ENCODE measurements at places on chromosomes 1 and 21.

DNA sequence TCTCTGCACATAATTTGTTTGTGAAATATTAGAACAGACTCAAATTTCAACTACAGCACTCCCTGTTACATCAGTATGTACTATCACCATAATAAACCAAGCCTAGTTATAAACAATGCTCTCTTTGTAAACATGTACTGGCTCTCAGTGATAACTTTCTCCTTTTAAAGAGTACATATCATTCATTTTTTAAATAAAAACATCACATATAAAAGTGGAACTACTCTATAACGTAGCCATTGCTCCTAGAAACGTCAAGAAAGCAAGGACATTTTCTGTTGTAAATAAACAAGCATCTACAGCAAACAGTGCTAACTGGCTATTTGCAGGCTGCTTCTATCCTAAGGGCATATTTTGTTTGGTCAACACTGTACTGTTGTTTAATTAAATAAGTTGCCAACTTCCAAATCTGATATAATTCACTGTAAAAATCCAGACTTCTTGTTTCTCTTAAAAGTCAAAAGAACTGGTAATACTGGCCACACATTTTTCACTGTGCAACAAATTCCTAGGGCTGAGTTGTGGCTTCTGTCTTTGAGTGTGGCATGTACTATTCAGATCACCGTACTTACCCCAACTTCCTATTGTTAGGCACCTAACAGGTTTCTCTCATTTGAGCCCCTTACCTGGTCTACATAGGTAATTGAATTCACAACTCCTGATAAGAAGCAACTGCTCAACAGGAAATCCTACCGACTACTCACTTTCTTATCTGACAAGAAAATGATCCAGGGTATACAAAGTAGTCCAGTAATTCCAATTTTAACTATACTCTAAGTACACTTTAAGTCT, 111.9 kb downstream of the DENND1B start:
- no peak for DNase-seq

DNA sequence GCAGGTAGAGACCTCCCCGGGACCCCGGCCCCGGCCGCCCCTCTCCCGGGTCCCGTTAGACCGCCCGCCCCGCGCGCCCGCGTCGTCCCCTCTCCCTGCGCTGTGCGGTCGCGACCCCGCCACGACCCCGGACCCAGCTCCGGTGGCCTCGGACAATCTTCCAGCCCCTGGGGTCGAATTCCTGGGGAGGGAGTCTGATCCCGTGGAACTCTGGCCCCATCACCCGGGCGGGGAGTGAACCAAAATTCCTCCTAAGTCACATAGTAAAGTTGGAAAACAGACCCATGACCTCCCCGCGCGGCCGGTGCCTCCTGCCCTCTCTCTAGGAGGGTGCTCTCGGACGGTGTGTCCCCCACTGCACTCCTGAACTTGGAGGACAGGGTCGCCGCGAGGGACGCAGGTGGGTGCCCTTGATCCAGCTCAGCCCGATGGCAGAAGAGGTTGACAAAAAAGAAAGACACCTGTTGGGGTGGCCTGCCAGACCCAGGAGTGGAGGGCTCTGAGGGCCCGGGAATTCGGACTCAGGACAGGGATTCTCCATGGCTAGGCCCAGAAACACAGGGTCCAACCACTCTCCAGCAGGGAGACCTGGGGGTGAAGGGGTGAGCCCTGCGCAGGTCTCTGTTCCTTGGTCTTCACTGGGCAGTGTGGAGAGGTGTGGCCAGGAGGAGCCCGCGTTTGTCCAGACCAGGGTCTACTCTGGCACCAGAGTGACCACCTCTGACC, 451 bp downstream of the ADAMTSL4 start:
- no peak for DNase-seq

- DNase-seq: no peak
Observed at GRCh38 chr1:25890239-25891034, 14.9 kb upstream of the PAQR7 start.

DNA sequence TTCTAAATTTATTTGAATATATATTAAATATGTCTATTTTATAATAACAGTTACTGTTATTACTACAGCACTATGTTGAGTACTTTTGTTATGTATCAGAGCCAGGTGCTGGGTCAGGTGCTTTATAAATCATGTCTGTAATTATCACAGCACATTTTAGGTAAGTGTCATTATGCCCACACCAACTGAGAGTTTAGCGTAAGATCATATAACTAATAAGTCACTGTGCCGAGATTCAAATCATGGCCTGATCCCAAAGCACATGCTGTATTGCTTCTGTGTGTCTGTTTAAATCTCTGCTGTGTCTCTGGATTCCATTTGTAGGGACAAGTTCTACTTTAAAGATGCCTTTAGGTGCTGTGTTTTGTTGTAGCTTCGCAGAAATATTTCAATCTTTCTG, 1.9 kb downstream of the GPSM2 start:
- DNase-seq: no peak

DNA sequence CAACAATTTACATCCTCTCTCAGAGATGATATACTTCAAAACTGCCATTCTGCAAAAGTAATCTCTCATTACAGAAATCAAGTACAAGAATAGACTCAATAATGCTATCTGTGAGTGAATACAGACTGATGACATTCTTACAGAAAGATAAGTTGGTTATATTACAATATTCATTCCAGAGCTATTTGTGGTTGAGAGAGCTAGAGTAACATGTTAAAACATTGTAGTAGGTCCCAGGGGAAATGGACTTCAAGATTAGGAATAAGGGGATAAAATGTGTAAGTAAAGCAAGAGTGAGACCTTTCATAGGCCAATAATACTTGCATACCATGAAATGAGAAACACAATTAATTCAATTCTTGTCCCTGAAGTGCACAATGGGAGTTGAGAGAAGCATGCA, 1.5 kb downstream of the F13B start:
- no peak for DNase-seq

- no peak for DNase-seq
Observed at GRCh38 chr1:78678324-78678723, 28.7 kb downstream of the IFI44 start.

DNA sequence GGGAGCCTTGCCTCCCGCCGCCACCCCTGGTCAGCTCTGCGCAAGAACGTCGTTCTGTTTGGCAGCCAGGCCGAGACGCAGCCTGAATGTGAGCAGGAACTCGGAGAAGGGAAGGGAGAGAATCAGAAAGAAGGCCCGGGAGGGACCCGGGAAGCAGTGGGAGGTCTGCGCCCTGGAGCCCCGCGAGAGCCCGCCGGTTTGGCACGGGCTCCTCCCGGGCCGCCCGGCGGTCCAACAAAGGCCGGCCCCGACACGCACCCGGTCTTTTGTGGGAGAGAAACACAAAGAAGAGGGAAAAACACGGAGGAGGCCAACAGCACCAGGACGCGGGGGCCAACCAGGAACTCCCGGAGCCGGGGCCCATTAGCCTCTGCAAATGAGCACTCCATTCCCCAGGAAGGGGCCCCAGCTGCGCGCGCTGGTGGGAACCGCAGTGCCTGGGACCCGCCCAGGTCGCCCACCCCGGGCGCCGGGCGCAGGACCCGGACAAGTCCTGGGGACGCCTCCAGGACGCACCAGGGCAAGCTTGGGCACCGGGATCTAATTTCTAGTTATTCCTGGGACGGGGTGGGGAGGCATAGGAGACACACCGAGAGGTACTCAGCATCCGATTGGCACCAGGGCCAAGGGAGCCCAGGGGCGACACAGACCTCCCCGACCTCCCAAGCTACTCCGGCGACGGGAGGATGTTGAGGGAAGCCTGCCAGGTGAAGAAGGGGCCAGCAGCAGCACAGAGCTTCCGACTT, 2.7 kb upstream of the OLIG2 start:
- DNase-seq: no peak

- DNase-seq: no peak
Observed at GRCh38 chr1:17554954-17555353, 15.5 kb downstream of the ARHGEF10L start.

DNA sequence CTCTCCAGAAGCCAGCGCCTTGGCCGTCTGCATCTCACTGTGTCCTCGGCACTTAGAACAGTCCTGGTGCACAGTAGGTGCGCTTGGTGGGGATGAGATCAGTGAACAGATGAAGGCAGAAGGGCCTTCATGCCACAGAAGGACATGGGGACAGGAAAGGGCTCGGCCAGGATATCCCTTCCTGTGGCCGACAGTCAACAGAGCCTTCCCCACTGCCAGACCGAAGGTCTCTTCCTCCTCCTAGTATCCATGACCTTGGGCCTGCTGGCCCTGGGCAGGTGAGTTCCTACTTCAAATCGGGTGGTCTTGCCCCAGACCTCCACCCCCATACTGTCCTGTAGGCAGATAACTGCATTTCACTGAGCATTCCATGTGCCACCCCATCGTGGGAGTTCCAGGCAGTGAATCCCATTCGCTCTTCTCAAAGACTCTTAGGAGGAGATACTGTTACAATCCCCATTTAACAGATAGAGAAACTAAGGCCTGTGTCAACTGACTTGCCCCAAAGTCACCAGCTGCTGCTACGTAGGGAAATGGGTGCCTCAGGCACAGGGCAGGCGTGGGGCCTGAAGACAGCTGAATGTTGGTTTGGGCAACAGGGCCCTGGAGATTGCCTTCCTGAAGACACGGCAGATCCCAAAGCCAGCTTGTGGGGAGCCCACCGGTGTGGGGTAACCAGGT, 3.5 kb downstream of the PLEKHG5 start:
- no peak for DNase-seq

GRCh38 chr1:30060738-30061137, 662.6 kb downstream of the MATN1 start:
- no peak for DNase-seq

DNA sequence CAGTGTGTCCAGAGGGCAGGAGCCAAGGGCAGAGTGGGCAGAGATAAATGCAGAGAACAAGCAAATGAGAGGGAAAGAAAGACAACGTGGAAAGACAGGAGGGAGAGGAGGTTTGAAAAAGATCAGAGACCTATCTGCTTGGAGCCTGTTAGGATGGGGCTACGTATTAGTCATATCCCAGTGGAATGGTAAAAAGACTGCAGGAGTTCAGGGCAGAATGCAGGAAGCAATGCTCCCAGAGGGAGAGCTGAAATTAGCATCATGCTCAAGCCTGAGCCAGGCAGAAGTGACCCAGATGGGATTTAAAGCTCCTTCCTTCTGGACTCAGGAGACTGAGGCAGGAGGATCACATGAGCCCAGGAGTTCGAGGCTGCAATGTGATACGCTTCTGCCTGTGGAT, 261.3 kb upstream of the CHRM3 start:
- no peak for DNase-seq

DNA sequence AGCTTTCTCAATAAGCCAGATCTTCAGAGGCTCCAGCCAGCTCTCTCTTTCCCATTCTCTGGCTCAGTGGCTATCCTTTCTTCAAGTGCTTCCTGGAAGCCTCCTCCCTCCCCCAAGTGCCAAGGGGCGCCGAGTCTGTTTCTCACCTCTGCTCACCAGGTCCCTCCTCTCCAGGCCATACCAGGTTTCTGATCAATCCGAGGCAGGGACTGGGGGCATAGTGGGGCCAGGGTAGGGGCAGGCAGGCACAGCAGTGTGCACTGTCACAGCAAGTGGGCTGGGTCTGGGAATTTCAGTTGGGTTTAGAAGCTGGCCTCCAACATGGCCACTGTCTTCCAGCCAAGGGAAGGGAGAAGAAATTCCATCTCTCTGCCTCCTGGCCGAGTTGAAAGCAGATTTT, 56.5 kb downstream of the NAV1 start:
- DNase-seq: no peak

DNA sequence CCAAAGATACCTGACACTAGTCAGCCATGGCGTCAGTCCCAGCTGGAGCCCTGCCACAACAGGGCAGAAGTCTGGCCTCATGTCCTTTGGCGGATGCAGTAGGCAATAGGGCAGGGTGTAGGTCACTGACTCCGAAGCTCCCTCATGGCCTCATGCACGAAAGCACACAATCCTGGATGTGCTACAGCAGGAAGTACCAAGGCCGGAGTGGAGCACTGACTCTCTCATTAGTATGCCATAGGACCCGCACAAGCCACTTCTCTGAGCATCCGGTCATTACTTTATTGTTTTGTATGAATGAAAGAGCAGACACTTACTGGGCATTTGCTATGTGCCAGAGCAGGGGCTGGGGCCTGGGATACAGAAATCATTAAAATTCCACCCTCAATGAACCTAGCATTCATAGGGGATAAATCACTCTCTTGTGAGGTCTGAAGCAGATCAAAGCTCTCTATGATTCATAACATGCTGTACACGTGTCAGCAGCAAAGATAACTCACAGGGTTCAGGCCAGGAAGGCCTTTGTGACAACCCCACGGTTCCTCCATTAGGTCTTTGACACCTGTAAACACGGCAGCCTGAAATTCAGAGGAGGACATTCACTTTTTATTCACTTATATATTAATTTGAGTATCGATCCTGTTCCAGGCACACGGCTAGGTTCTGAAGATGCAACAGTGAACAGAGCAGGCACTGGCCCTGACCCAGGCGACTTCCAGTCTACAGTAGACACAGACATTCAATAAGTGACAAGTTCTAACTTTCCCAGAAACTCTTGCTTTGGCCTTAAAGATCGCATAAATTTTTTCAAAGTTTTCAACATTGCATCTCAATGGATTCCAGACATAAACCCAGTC, 357.9 kb upstream of the USP24 start:
- DNase-seq: no peak

GRCh38 chr1:181801617-181802016, 259.9 kb downstream of the ZNF648 start:
- no peak for DNase-seq

DNA sequence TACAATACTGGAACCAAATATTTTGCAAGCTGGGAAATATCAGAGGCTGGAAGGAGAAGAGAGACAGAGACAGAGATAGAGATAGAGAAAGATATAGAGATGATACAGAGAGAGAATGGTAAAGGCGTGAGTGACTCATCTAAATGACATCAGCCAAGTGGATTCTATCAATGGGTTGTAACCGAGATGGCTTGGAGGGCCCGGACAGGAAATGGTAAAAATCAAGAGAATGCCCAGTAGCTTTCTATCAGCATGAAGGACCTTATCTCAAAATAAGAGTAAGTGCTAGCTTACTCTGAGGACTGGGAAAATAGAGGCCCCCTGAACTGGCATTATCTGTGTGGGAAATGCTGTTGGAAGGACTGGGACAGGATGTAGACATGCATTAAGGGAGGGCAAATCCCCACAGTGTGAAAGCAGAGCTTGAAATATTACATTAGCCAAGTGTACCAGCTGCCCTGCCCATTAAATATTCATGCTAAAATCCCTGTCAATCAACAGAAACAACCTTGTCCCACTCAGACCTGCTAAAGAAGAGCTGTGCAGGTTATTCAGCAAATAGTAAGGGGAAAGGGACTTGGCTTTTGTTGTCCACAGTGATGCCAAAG, 76.6 kb upstream of the ZNF644 start:
- no peak for DNase-seq

GRCh38 chr1:227774051-227774731, 39.0 kb downstream of the SNAP47 start:
- DNase-seq: no peak

GRCh38 chr1:163807331-163808049, 485.7 kb downstream of the NUF2 start:
- no peak for DNase-seq

- no peak for DNase-seq
Observed at GRCh38 chr21:43754948-43755781, 20.9 kb downstream of the CSTB start.

All from effector CD8-positive, alpha-beta T cell (primary cell).